Caki2 (cell line): ENCODE measurements at places on chromosomes 13 and 19.

GRCh38 chr19:45477713-45478453 lies 10.1 kb downstream of the FOSB start:
- DNase-seq: no peak

- DNase-seq: peak; percentile 94
Measured at GRCh38 chr19:18763674-18764590, 27.2 kb downstream of the COMP start.

- DNase-seq: no peak
Measured at GRCh38 chr19:42285988-42286348, 16.0 kb upstream of the PRR19 start.

- no peak for DNase-seq
Measured at GRCh38 chr13:76929320-76929719, 19.0 kb upstream of the ACOD1 start.

- no peak for DNase-seq
Measured at GRCh38 chr19:45876161-45876410, 9.9 kb downstream of the IRF2BP1 start.

- no peak for DNase-seq
Measured at GRCh38 chr13:21579754-21580316, 24.1 kb downstream of the MICU2 start.

DNA sequence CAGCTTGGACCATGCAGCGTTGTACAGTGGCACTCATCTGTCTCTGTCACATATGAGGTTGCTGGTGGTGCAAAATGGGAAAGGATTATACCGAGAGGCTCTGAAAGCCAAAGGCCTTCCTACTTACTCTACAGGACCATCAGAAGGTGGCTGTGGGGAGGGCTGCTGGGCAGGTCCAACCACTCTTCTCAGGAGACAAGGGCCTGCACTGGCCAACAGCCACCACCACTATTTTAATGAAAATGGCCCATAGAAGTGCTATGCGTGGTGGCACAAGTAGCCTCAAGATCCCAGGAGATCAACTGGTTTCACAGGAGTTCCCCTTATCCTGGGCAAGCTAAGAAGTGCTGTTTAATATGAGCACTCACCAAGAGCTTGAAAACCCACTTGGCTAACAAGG lies 52.3 kb downstream of the MRPL57 start:
- DNase-seq: no peak

DNA sequence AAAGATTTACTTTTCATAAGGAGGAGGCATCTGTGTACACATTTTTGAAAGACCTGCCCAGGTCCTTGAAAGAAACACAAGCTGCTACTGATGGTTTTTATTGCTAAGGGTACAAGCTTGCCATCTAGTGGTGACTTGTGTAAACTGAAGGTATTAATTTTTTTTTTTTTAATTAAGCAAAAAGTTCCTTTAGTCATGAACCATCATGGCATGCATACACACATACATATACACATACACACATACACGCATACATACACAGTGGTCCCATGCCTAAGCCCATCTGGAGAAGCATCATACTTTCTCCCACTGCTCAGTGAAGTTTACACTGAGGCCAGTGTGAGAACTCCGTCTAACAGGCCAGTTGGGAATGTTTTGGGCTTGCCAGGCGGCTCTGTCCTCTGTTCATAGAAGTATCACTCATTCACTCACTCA lies 312.5 kb downstream of the DCLK1 start:
- peak; percentile 4 for DNase-seq

DNA sequence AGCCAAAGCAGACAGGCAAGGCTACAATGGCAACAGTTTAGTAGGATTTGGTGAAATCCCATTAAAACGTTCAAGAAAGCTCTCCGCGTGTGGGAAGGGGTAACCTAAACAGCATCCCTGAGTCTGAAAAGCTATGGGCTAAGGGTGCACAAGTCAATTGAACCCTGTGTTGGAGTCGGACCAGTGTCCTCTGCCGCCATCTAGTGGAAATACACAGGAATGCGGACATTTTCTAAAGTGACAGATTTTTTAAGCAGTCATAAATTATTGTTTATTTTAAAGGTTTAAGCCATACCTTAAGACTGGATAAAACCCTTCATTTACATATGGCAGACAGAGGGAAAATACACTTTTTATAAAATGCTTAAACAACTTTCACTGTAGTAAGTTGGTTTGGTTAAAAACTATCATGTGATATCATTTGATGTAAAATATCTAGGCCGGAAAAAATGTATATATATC lies 26.5 kb upstream of the LSM14A start:
- peak; percentile 29 for DNase-seq

GRCh38 chr19:28618504-28618903 lies 594.4 kb downstream of the UQCRFS1 start:
- no peak for DNase-seq

DNA sequence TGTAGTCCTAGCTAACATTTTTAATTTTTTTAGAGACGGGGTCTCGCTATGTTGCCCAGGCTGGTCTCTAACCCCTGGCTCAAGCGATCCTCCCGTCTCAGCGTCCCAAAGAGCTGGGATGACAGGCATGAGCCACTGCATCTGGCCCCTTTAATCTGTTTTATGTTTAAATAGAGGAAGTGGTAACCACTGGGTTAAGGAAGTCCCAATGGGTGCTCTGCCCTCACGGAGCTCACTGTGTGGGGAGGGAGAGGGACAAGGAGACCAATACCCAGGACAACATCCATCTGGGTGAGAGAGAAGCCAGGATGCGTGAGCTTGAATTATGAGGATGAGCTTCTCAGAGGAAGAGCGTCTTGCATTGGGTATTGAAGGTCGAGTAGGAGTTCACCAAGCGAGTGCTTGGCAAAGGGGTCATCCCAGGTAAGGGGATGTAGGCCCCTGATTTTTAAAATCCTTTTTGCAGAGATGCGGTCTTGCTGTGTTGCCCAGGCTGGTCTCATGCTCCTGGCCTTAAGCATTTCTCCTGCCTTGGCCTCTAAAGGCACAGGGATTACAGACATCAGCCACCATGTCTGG lies 13.8 kb downstream of the YJU2 start:
- DNase-seq: no peak

DNA sequence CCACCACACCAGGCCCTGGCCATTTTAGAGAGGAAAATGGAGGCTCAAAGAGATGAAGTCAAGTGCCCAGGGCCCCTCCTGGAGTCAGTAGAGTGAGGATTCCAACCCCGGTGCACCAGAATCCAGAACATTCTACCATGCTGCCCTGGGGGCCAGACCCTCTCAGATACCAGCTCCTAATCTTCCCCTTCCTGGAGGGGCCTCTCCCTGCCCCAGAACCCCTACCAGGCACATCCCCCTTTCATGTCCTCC lies 11.1 kb downstream of the CAPN12 start:
- no peak for DNase-seq
